Hematopoietic multipotent progenitor cell (in vitro differentiated cells): ENCODE measurements at places on chromosomes 12 and 14. TPM values are rescaled to one million over a fixed set of nuclear protein-coding genes. Genes with fewer than 3 reads are reported as not detected.

The MUCL1 gene
- total RNA-seq = not detected

The SLC22A17 gene
- total RNA-seq = 23.4 TPM

The SLC6A15 gene
- total RNA-seq = not detected

The MYF5 gene
- total RNA-seq = not detected

The TAMALIN gene
- 26.7 TPM for total RNA-seq

The BAZ2A gene
- total RNA-seq = 92.1 TPM

The NFATC4 gene
- total RNA-seq = 0.54 TPM

GRCh38 chr12:130958557-130959140 is 4.9 kb downstream of the ADGRD1 start:
- DNase-seq = no peak

DNA sequence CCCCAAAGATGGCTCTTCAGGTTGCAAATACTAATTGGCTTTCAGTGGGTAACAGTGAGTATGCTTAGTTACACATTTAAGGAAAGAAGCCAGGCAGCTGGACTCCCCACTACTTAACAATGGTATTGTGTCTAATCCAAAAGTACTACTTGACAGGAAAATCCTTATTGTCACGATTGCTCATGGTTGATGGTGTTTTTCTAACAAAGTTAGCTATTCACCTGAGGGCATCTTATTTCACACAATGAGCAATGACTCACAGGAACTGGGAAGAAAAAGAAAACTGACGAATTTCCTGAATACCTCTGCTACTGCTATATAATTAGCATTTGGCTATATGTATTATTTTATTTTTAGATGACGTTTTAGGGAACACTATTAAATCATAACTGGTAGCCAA is 33.4 kb upstream of the ALG10 start:
- no peak for DNase-seq

DNA sequence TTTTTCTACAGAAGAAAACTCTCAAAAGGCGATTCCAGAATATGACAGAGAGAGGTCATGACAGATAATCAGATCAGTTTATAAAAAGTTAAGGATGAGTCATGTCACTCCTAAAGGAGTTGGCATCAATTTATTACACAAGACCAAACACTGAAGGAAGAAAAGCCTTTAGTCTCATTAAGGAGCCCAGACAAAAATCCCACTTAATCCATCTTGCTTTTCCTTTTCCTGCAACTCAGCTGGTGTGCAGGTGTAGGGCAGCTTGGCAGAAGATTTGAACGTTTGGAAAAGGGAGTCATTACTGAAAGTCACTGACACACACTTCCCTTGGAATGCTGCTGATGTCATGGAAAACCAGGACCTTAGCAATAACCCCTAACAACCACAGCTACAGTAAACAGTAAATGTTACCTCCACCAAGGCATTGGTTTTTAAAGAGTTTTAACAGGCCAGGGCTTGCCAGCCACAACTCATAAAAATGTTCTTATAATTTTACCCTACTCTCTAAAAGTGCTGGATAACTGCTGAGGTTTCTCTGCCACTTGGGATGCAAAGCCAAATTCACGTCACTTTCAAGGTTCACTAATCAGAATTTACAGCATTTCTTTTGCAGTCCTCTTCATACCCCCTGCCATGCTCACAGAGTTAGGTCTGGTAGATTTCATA is 320.6 kb downstream of the RAD51B start:
- no peak for DNase-seq

- no peak for DNase-seq
These were observed 92.9 kb downstream of the SLCO1B1 start for GRCh38 chr12:21223930-21224329.

- DNase-seq = peak; percentile 98
These were observed 6.7 kb downstream of the VASH1 start for GRCh38 chr14:76767681-76768656.

- DNase-seq = no peak
These were observed 29.1 kb upstream of the AEBP2 start for GRCh38 chr12:19410211-19410610.

DNA sequence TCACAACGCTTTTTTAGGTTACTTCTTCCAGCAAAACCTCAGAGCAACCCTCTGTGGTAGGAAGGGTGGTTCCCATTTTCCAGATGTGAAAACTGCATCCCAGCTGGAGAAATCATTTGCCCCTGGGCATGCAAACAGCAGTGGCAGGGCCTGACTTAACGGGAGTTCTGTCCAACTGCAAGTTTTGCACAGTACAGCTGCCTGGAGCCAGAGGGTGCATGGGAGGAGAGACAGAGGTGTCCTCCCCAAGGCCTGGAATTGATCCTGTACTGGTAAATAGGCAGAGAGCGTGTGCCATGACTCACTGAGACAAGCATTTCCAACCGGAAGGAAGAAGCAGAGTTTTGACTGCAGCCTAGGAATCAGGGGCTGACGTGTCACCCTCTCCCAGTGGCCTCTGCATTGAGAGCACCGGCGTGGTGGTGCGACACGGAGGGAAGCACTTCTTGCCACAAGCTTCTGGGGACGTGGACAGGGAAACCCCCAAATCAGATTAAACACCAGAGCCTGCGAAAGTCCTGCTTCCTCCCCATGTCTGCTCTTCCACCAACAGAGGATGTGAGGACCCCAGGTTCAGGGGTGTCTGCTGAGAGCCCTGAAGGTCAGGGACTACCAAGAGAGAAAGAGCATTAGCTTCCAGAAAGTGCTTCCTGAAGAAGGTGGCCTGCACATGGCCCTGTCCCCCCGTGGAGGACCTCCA is 19.0 kb upstream of the SERPINA4 start:
- no peak for DNase-seq

DNA sequence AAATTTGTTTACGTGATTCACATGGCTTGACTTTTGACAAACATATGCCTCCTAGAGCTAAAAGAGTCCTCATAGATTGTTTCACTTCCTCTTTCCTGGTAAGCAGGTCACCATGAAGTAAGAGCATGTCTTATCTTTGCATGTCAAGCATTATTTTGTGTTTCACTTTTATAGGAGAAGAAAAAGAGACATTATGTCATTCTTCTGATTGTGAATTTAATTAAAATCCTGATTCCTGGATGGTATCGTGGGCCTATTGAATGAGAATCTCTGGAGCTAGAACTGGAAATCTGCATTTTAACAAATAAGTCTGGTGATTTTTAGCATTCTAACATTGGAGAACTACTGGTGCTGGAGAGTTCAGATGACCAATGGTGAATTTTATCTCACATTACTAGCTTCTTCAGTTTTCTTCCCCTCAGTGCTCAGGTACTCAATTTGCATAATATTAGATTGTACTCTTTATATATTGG is 218.6 kb upstream of the ATP2B1 start:
- DNase-seq = peak; percentile 34

DNA sequence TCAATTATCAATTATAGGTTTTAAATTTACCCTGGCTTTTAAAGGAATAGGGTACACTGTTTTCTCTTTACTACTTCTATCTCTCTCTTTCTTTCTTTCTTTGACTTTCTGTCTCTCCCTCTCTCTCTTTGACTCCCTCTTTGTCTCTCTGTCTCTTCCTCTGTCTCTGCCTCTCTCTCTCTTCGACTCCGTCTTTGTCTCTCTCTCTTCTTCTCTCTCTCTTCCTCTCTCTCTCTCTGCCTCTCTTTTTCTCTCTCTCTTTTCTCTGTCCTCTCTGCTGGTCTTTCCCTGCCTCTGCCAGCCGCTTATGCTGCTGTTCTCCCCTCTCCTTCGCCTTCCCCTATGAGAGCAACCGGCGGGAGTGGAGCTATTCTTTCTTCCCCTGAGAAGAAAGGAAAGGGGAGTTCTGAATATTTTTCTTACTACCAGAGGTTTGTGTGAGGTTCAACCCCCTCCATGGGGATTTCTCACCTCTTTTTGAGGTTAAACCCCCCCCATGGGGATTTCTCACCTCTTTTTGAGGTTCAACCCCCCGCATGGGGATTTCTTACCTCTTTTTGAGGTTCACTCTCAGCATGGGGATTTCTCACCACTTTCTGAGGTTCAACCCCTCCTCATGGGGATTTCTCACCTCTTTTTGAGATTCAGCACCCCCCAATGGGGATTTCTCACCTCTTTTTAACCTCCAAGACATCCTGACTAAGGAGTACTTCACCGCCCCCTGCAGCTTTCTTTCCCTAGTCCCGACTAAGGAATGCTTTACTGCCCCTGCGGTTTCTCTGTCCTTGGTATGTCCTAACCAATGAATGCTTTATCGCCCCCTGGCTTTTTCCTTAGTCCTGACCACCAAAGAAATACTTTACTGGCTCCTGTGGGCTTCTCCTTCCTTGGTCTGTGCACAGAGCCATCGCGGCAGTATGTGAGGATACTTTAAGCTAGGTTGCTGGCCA is 27.4 kb upstream of the DDHD1 start:
- DNase-seq = peak; percentile 7

DNA sequence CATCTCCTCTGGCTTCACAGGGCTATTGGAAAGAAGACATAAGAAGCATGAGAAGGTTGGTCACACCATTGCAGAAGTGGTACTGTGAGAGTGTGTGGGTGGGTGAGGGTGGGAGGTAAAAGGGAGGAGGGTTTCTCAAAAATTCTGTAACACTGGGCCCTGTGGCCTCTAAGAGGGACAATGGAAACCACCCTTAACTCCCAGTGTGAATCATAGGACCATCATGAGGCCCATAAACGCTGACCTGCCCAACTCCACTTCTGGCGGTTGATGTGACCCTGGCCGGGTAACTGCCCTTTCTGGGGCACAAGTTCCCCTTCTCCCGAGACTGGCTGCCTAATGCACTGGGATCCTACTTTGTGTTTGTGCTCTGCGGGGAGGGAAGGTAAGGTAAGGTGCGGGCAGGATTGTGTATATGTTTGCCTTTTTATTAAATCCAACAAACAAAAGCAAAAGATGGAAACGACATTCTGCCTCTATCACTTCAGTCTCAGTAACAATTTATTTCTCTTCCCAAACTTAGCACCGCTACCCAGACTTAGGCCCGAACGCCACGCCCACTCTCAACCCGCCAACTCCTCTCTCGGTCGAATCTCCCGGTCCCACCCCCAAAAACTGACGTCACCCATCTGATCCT is 551 bp downstream of the METTL1 start:
- DNase-seq = peak; percentile 95

DNA sequence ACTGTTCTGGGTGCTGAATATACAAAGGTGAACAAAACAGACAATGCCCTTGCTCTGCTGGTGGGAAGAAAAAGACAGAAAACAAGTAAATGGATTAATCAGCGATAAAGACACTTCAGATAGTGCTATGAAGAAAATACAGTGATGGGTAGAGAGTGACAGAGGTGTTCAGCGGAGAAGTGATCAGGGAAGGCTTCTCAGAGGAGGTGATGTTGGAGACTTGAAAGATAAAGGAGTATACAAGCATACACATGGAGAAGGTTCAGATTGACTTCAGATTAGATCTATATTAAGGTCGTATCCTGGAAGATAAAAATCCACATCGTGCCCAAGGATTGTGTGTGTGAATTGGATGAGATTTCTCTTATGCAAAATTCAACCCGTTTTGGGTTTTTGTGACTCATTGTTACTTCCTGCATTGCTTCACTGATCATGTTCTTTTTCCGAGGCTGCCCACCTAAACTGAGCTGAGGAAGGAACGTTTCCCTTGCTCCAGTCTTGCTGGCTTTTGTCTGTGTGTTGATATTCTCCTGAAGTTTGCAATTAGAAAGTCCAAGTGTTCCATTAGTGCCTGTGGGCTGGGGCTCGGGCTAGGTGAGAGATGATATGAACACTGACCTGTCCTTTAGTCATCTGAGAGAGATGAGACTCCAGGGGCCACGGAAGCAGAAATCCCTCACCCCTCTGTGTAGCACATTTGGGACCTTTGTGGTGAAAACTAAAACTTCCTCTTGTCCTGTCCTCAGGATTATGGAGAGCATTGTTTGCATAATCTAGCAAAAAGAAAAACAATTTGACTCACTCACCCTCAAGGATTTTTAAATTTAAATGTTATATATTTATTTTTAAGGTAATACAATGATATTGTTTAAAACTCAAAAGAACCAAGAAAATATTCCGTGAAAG is 27.6 kb downstream of the PLXNC1 start:
- peak; percentile 53 for DNase-seq

DNA sequence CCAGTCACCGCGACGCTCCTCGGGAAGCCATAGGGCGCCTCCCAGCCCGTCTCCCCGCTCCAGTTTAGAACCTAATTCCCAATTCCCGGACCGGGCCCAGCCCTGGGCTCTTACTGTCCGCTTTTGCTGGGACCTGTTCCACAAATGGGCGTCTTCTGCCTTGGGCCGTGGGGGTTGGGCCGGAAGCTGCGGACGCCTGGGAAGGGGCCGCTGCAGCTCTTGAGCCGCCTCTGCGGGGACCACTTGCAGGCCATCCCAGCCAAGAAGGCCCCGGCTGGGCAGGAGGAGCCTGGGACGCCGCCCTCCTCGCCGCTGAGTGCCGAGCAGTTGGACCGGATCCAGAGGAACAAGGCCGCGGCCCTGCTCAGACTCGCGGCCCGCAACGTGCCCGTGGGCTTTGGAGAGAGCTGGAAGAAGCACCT is 797 bp downstream of the UNG start:
- no peak for DNase-seq

DNA sequence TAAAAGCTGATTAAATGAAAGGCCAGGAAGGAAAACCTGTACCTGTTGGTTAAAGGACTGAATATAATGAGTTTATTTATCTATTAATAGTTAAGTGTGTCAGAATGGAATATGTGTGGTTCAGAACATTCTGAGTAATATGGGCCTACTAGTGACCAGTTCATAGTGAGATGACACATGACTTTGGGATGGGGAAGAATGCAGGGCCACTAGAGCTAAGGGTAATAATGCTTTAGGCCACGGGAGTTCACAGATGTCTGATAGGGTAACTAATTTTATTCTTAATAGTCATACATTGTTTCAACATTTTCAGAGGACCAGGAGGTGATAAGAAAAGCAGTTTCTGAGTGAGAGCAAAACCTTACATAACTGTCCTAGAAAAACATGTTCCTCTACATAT is 247.8 kb upstream of the OR4E1 start:
- no peak for DNase-seq

DNA sequence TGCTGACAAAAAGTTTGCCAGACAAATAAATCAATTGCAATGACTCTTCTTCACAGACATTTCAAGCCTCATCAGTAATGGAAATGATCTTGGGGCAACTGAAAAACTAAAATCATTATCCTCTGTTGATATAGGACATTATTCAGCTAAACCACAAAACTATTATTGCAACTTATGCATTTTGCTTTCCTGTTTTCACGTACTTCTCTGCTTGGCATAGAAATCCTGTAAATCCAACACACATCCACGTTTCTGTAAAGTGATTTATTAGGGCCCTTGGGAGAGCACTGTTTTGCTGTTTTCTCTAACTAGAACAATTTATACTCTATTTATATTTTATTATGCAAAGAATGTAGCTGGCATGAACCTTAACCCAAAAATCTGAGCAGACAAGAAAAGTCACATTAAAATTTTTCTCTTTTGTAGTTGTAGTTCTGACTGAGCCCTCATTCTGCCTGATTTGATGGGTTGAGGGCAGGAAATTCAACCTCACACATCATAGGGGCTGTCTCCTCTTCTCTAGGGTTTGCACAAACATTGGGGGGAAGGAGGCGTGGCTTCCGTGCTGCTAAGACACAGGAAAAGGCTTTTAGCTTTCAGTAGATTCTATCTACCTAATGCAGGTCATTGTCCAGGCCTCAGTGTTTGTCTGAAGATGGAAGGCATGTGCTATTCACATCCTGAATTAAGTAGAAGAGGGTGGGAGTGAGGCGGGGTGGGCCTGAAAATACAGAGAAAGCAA is 11.5 kb upstream of the NUP107 start:
- DNase-seq = peak; percentile 44
